ENCODE measurements at places on chromosomes 6 and 20.
A peak's percentile ranks its signal among the peaks of the same experiment; 100 is the strongest.

- no peak for DNase-seq
Observed at GRCh38 chr20:29296256-29297230, 1960.9 kb upstream of the DEFB115 start.

- DNase-seq: no peak
Observed at GRCh38 chr20:37243937-37244571, 17.6 kb downstream of the GHRH start.

DNA sequence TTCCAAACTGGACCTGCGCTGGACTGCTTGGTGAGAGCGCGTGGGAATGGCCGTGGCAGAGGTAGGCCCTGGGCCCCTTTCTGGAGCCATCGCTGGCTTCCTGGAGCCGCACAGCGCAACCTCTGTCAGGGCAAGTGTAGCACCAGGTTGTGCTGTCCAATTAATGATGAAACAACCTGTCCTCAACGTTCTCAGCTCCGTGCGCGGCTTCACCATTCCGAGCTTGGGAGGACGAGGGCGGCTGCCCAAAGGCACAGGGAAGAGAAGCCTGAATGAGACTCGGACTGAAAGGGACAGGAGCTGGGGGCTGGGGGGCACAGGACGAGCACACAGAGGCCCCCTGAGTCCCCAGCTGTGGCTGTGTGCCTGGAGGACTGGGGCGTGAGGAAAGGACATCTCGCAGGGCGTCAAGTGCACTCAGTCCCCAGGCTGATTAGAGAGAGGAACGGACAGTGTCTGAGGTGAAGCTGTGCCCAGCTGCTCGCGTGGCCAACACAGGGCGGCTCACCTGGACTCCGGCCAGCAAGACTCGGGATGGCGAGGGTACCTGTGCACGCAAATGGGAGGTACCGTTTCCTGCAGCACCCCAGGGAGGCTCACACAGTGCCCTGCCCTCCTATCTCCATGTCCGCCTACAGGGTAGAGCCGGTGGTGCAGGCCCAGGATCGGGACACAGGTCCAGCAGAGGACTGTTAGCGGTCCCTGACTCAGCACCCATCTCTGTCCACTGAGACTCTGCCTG, 403.3 kb downstream of the TAF4 start:
- no peak for DNase-seq

- DNase-seq: no peak
Observed at GRCh38 chr6:158713469-158713868, 63.6 kb downstream of the SYTL3 start.

DNA sequence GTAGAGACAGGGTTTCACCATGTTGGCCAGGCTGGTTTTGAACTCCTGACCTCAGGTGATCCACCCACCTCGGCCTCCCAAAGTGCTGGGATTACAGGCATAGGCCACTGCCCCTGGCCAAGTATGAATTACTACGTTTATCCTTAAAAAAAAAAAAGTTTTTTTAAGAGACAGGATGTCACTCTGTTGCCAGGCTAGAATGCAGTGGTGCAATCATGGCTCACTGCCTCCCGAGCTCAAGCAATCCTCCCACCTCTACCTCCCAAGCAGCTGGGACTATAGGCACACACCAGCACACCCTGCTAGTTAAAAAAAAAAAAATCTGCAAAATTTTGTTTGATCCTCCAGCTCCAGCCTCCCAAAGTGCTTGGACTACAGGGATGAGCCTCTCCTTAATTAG, 23.1 kb downstream of the IYD start:
- DNase-seq: no peak

- no peak for DNase-seq
Observed at GRCh38 chr6:107786179-107786578, 37.9 kb downstream of the SCML4 start.

GRCh38 chr20:61932199-61932592, 133.5 kb downstream of the TAF4 start:
- no peak for DNase-seq

GRCh38 chr6:106534004-106534403, 95.3 kb downstream of the RTN4IP1 start:
- DNase-seq: no peak

DNA sequence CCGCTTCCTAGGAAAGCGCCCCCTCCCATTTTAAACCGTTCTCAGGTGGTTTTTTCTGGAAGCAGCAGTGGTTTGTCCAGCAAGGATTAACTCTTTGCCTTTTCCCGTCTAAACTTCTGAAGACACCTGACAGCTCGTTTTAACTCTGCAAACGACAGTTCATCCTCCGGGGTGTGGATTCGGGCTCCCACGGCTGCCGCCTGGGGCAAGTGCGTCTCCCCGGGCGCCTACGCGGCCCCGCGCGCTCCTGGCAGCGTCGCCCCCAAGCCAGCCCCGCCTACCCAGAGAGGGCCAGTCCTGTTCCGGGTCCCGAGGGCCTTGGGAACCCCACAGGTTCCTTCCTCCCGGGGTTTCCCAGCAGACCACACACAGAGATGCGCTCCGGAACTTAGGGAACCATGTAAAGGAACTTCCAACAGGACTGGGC, 54.4 kb downstream of the PRR18 start:
- no peak for DNase-seq

- DNase-seq: no peak
Observed at GRCh38 chr6:52667572-52667971, 3.3 kb upstream of the TMEM14A start.

DNA sequence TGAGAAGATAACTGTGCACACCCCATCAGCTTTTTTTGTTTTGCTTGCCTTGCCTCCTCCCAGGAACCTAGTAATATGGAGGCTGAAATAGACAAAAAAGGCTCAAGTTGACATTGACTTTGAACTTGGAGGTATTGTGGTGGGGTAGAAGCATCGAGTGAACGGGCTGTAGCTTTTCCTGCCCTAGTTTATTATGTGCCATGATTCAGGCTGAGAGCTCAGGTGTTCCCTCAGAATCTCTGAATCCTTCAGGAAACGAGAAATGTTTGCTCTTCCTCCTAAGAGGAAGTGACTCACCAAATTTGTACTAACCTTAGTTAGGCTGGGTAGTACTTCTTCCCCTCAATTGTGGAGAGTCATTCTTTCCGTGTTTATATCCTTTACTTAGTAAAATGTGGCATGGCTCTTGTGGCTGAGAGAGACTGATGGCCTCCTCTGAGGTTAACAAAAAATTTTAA, 98.8 kb downstream of the SASH1 start:
- no peak for DNase-seq

- no peak for DNase-seq
Observed at GRCh38 chr20:15342991-15343523, 1005.6 kb upstream of the FLRT3 start.

DNA sequence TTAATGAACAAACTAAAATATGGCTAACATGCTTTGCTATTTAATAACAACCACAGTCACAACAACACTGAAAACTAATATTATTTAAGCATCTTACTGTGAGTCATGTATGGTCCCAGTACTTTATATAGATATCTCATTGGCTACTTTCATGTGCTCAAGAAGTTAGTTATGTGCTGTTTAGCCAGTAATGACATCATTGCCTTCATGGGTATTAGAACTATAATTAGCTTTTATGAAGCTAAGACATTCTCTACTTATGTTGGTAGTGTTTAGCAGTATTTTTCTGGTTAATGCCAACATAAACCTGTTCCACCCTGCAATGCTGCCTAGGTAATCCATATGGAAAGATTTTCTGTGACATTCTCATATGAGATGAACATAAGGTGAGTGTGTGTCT, 56.1 kb downstream of the ADGRG6 start:
- no peak for DNase-seq

- DNase-seq: no peak
Observed at GRCh38 chr6:2816158-2816557, 25.5 kb downstream of the SERPINB1 start.

DNA sequence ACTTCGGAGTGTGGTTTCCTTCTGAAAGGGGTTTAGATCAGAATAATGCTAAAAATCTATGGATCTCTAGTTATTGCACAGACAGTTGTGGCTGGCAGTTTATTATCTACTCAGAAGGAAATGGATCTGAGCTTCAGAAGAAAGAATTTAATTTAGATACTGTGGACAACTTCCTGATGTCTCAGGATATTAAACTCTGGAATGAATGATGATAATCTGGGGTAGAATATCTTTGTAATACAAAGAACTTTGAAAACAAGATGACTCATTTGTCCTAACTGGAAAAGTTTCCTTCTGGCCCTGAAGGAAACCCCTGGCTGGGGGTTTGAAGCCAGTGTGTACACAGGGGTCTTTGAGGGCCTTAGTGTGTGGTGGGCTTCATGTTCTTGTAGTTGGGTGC, 78.0 kb downstream of the EDN3 start:
- DNase-seq: no peak

GRCh38 chr20:39269493-39270217, 307.5 kb downstream of the DHX35 start:
- no peak for DNase-seq

GRCh38 chr20:43022568-43022967, 167.1 kb downstream of the PTPRT start:
- DNase-seq: no peak

DNA sequence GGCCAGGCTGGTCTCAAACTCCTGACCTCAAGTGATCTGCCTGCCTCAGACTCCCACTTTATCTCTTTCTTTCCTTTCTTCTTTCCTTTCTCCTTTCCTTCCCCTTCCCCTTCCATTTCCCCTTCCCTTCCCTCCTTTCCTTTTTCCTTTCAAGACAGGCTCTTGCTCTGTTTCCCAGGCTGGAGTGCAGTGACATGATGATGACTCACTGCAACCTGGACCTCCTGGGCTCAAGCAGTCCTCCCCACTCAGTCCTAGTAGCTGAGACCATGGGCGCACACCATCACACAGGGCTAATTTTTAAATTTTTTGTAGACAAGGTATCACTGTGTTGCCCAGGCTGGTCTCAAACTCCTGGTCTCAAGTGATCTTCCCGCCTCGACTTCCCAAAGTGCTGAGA, 377.6 kb upstream of the ZFP64 start:
- DNase-seq: no peak

DNA sequence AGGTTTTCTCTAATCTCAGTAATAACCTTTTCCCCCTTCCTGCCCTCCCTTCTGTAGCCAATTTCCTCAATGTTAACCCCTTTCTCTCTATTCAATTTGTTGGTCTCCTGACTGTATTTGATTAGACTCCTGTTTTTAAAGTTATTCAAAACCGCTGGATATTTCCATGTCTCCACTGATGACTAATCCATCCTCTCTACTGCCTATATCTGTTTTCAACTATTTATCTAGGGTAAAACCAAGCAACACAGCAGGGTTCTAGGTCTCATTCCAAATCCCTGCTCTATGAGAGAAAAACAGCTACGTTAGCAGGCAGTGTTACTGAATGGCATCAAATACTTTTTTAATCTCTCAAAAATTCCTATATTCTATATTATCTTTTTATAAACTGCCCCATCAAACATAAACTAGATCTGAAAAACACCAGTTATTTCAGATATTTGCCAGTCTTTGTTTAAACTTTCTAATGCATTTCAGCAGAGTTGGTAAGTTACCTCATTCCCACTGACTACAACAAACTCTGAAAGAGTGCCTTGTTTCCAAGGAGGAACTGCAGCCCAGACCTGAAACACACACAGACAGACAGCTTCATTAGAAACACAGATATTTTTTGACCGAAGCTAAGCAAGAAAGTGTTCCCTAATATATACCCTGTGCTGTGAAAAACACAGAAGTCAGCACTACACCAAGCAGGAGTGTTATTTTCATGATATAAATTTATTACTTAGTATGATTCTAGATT, 8.2 kb downstream of the RTN4IP1 start:
- DNase-seq: no peak

DNA sequence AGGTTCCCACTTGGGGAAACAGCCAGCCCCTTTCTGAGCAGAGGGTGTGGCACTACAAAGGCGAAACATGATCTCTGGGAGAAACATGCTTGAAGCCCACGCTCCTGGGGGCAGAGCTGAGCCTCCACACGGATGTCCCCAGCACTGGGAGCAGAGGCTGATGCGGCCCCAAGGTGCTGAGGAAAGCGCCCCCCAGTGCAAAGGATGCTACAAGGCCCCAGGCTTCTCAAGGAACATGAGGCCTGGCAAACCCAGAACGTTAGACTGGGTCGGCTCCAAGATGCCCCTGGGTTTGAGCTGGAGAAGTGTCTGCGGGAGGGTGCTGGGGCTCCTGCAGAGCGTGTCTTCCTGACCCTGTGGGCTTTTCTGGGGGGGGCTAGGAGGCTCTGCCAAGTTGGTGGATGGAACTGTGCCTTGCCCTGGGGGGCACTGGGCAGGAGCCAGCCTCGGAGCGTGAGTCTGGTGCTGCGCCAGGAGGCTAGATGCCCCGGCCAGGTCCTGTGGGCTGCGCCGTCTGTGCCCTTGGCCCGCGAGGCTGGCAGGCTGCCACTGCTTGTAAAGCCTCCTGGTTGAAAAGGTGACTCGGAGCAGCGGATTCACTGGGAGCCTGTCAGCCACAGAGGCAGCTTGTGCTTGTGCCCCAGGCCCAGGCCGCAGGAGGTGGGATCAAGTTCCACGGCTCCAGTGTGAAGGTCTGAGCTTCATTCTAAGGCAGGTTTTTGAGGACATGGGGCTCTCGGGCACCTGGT, 8.1 kb downstream of the SYNJ2 start:
- peak; percentile 37 for DNase-seq

- no peak for DNase-seq
Observed at GRCh38 chr6:10838794-10839333, 525 bp upstream of the MAK start.

DNA sequence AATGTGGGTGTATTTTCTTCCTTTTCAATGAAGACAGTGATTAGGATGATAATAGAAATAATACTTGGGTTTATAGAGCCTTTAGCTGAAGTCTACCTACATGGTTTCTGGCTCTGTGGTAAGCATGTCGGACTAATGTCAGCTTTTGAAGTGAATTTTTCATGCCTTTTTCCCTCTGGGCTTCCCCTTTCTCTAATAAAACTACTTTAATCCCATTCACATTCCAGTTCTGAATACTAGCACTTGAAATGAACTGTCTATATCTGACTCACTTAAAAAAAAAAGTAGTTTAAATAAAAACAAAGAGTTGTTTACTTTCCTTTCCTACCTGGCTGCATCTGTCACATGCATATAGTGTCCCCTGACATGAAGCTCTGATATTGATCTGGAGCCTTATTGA, 545.9 kb upstream of the FLRT3 start:
- DNase-seq: no peak

DNA sequence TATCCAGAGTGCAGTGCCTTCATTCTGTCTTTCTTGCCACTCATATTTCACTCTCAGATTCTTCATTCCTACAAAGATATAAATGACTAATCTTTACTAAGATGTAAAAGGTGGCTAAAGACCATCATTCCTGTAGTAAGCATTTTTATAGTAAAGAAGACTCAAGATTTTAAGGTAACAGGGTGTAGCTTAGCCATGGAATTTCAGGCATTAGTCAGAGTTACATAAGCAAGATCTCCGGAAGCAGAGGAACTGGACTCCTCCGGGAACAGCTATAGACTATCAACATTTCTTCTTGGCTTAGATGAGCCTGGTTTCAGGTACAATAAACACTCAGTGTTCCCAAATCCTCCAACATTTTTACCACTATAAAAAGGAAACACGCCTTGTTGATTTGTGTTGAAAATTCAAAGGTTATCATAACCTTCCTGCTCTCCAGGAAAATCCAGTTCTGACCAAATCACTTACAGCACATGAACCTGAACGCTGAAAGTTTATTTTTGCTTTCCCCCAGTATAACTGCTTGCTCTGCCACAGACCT, 23.7 kb downstream of the SERPINB1 start:
- no peak for DNase-seq

Measured in NCI-H748 treated with DMSO at 0.1 percent for 48 hours (cell line).